ENCODE measurements at places on chromosomes 3 and 15.
A peak's percentile ranks its signal among the peaks of the same experiment; 100 is the strongest.

GRCh38 chr15:25830844-25831451 is 32.2 kb downstream of the ATP10A start:
- DNase-seq, result no peak

- no peak for DNase-seq
Measured at GRCh38 chr15:63236272-63236671, 41.1 kb upstream of the APH1B start.

GRCh38 chr15:68152342-68152741 is 52.8 kb downstream of the CALML4 start:
- DNase-seq, result no peak

GRCh38 chr3:58034738-58035523 is 26.7 kb downstream of the FLNB start:
- peak; percentile 11 for DNase-seq

DNA sequence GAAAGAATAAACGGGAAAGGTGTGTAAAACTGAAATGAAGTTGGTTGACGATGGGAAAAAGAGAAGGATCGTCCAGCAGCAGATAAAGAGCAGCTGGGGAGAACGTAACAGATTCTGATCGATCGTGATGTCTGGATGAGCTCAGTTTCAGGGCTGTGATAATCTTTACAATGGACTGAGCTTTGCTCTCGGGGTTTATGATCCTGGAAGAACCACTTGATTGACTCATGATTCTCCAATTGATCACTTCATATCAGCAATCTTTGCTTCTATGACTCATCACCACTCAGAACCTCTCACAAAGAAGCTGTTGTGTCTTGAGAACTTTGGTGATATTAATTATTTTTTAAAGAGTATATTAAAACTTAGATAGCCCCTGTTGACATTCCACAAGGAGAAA is 690.7 kb downstream of the TUSC7 start:
- no peak for DNase-seq

DNA sequence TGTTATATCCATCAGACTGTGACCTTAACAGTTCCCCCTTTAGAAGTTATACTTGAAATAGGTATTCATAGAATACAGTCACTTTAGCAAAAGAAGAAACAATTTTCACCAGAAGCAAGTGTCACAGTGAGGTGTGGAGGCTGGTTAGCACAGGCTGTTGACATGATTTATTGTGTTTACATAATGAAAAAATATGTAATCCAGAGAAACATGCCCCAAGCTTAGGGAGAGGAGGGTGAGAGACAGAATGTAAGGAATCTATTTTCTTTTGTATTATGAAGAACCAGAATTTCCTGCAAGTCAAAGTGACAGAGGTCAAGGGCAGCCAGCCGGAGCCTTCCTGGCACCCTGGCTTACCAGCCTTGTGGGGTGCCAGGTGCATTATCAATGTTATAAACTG is 4.0 kb downstream of the IL12A start:
- DNase-seq, result no peak

DNA sequence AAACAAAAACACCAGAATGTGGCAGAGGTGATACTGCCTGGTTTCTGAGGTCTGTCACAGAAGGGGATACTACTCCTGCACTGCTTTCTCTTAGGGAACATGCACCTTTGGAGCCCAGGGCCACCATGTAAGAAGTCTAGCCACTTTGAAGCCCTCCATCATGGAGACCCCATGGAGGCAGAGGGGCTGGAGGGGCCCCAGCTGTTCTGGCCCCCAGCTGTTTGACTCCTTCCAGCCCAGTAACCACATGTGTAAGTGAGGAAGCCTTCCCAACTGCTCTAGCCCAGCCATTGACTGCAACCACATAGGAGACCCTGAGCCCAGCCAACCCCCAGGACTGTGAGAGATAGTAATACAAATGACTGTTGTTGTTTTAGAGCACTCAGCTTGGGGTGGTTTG is 9.0 kb upstream of the IGDCC4 start:
- no peak for DNase-seq

Data from effector CD8-positive, alpha-beta T cell (primary cell).